ENCODE measurements at places on chromosomes 11 and 22. TPM values are rescaled to one million over a fixed set of nuclear protein-coding genes. Genes with fewer than 3 reads are reported as not detected.
A peak's percentile ranks its signal among the peaks of the same experiment; 100 is the strongest.

GRCh38 chr11:59154610-59155009, 12.0 kb downstream of the FAM111A start:
- DNase-seq: no peak

DNA sequence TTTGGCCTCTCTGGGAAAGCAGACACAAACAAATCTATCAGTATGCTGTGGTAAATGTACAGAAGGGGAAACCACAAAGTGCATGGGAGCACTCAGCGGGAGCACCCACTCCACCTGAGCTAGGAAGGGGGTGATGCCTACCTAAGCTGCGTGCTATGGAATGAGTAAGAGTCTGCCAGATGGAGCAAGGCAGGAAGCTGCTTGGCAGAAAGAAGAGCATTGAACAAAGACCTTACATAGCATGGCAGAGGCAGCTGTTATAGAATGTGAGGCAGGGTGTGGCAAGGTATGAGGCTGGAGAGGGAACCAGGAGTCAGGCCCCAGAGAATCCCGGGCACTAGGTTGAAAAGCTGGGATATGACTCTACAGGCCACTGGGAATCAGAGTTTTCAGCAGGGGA, 13.8 kb upstream of the MTFP1 start:
- no peak for DNase-seq

- no peak for DNase-seq
Observed at GRCh38 chr11:37786214-37786755, 1188.2 kb upstream of the RAG2 start.

DNA sequence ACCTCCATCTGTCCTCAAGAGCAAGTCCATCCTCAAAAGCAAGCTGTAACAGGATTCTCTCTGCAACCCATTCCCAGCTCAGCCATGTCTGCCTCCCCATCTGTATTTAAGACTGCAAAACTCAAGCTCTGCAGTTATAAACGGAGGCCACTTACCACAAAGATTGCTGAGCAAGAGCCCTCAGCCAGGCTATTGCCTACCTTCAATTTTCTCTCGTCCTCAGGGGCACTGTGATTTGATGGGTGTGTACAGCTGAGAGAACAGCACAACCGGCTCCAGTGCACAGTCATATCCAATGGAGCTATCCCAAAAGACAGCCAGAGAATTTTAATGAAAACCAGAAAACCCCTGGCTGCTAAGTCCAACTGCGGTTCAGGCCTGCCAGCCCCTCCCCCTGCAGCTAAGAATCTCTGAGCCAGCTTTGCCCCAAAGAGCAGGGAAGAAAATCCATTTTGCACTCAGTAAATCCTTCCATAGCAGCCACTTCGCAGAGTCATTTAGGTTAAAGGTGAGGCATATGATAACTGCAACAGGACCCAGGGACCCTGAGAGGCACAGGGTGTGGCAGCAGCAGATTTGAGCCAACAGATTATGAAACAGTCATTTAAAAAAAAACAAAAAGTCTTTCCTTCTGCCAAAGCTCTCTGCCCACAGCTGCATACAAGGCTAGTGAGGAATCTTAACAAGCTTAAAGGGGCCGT, 37.6 kb downstream of the RAB30 start:
- DNase-seq: peak; percentile 93

- DNase-seq: peak; percentile 70
Observed at GRCh38 chr22:30005213-30005857, 74.9 kb upstream of the HORMAD2 start.

GRCh38 chr11:118154641-118155040, 2.0 kb upstream of the SCN4B start:
- no peak for DNase-seq

- peak; percentile 63 for DNase-seq
Observed at GRCh38 chr11:28107191-28107749, 686 bp downstream of the KIF18A start.

DNA sequence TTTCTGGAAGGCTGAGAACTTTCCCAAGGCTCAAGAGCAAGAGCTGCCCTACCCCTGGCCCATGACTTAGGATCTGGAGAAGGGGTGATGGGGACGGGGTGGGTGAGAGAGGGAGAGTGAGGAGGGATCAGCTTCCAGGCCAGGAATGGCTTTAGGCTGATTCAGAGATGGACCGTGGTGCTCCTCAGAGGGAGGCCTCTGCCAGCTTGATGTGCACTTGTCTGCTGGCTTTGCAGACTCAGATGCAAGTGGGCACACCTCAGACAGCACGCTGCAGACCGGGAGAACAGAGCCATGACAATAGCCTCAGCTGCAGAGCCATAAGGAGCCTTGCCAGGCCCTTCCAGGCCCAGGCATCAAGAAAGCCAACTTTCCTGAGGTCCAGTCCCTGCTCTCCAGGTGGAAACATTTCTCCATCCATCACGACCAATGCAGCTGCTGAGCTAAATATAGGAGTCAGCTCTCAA, 41.3 kb downstream of the ALX4 start:
- DNase-seq: no peak

DNA sequence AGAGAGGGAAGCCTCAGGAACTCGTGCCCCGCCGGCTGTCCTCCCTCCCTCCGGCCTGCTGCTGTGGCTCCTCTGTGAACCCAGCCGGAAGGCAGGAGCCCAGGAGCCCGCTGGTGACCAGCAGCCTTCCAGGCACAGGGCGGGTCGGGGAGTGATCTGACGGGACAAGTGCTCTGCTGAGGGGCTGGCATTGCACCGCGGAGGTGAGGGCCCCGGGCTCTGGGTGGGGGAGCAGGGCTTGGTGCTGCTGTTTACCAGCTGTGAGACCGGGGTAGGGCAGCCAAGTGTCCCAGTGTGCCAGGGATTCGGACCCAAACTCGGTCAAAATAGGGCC, 53.3 kb downstream of the FLRT1 start:
- no peak for DNase-seq

DNA sequence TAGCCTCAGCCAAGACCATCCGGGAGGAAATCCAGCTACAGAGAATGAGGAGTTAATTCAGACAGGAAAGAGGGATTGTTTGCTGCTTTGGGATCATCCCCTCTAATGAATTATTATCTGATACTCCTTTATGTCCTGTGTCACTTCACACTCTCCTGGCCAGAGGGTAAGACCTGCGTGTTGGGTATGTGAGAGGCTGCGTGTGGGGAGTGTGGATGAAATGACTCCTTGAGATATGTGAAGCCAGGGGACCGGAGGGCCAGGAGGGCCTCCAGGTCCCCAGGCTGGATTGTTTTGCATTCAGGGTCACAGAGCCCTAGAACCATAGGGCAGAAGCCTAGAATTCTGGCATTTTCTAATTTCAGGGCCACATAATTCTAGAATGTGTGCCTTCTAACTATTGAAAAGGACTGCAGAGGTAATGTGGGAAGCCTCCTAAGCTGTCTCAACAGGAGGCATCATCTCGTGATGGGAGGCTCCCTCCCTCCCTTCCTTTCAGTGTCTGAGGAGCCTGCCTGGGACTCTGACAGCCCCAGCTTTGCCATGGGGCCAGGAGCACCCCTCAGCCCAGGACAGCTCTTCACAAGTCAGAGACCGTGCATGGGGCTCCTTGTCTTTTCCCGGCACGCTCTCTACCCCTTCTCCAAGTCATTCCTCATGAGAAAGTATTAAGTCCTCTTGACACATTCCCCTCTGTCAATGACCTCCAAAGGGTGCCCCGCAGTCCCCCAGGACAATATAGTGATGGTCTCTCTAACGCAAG, 3.7 kb downstream of the TPBGL start:
- no peak for DNase-seq

- no peak for DNase-seq
Observed at GRCh38 chr11:120778685-120779490, 245.0 kb upstream of the TBCEL start.

GRCh38 chr11:120235024-120235628, 4.8 kb upstream of the POU2F3 start:
- DNase-seq: peak; percentile 56

GRCh38 chr22:46532416-46532815, 5.0 kb downstream of the CELSR1 start:
- DNase-seq: no peak

DNA sequence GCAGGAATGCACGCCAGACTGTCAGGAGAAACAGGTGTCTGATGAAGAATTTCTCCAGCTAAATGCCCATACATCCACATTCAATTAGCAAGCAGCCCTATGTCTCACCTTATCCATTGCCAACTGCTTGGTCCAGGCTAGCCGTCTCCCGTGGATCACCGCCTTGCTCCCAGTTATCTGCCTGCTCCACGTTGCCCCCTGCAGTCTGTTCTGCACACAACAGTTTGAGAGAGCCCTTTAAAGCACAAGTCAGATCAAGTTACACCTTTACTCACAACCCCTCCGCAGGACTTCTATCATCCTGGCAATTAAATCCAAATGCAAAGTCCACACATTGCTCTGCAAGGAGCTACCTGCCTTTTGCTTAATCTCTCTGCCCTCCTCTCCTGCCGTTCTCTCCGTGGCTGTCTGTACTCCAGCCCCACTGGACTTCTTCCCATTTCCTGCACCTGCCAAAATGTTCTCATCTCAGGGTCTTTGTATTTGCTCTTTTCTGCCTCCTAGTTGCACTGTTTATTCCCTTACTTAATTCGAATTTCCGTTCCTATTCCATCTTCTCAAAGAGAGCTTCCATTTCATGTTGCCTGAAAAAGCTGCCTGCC, 185.3 kb upstream of the LARGE1 start:
- peak; percentile 22 for DNase-seq

DNA sequence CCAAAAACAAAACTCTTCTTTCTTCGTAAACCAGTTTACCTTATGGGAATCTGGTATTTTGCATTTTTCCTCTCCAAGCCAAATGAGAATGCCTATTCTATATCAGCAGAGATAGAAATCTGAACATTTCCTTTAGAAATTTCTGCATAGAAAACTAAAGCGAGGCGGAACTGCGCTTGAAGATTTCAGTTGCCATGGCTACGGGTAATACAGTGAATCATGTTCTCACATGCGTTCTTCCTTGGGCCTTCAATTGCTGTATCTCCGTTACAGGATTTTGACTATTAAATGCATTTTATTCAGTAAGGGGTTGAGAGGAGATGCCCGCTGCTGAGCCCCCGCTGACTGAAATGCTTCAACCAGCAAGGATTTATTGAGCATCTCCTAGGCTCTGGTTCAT, 108.2 kb upstream of the CRYBB3 start:
- peak; percentile 67 for DNase-seq

DNA sequence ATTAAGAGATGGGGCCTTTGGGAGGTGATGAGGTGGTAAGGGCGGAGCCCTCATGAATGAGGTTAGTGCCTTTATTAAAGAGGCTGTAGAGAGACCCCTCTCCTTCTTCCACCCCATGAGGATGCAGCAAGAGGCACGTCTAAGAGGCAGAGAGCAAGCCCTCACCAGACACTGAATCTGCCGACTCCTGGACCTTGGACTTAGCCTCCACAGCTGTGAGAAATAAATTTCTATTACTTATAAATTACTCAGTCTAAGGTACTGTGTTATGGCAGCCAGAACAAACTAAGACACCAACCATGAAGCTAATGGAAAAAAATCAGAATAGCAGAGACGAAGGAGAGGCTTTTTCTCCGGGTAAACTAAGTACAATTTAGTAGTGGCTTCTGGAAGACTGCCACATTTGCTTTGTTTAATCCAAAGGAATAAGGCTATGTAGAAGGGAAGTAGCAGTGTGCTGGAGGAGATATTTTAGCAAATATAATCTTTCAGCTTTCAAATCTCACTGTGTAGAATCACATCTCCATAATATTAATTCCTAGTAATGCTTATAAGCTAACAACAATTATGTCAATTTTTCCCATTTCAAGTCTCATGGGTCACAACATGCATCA, 12.3 kb upstream of the SIK2 start:
- no peak for DNase-seq

DNA sequence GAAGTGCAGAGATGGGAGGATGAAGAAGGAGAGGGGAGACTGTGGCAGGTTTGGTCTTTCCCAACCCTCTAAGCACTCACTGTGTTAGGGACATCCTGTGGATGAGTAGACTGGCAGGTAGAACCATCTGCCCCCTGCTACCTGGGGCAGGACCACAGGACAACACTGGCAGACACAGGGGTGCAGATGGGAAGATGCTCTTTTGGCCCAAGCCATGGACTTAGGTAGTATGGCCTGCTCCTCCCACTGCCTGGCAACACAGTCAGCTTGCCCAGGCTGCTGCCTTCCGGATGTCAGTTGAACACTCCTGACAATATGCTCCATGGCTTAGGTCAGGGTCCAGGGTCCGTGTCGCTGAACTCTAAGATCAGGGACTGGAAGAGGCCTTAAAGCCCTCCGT, 140.7 kb upstream of the NAV2 start:
- no peak for DNase-seq

DNA sequence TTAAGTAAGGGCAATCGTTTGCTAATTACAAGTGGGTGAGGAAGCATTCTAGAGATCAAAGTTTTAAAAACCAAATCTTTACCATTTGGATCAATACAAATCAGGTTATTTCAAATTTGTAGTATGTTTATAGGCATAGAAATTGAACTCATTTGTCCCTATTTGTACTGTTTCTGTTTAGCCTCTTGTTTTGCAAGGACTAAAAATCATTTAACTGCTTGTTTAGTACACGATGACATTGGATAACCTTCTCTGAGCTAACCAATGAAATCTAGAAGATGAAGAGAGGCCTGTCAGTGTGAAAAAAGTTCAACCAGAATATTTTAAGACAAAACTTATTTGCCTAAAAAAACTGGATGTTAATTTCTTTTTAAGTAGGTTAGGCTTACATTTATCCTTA, 40.0 kb downstream of the ZC3H12C start:
- DNase-seq: no peak

- DNase-seq: no peak
Observed at GRCh38 chr11:96292291-96293010, 50.5 kb downstream of the MAML2 start.

- DNase-seq: no peak
Observed at GRCh38 chr11:15663777-15664218, 549.1 kb downstream of the INSC start.

DNA sequence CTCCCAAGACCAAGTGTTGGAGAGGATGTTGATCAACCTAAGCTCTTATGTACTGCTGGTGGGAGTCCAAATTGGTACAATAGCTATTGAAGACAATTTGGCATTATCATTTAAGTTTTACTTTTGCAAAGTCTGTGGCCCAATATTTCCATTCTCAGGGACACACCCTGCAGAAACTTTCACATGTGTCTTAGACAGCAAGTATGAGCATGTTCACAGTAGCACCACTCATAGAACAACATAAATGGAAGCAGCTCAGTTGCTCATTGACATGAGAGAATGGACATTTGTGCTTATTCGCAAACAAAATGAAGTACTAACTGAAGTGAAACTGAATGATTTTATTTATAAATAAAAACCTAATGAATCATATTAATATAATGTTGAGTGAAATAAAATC, 135.5 kb downstream of the NOX4 start:
- DNase-seq: no peak

The KAT5 gene
- polyA plus RNA-seq: 29.5 TPM

The RCOR2 gene
- polyA plus RNA-seq: not detected

The NFAM1 gene
- polyA plus RNA-seq: not detected

The MAP6 gene
- 3.0 TPM for polyA plus RNA-seq

The RAC2 gene
- 36.3 TPM for polyA plus RNA-seq

The ABCC8 gene
- polyA plus RNA-seq: not detected

The DGAT2 gene
- 7.5 TPM for polyA plus RNA-seq

The NLRP10 gene
- polyA plus RNA-seq: 13.5 TPM

The TBX10 gene
- not detected for polyA plus RNA-seq

The RGL4 gene
- polyA plus RNA-seq: 0.49 TPM

The PIH1D2 gene
- 2.3 TPM for polyA plus RNA-seq

The CTSC gene
- polyA plus RNA-seq: 46.0 TPM

The GAB4 gene
- not detected for polyA plus RNA-seq

The DEFB131B gene
- not detected for polyA plus RNA-seq

The LRRC10B gene
- not detected for polyA plus RNA-seq
